ENCODE measurements at places on chromosomes 2 and 18.

- DNase-seq = no peak
These were observed 175.2 kb upstream of the ALPP start for GRCh38 chr2:232203166-232203891.

DNA sequence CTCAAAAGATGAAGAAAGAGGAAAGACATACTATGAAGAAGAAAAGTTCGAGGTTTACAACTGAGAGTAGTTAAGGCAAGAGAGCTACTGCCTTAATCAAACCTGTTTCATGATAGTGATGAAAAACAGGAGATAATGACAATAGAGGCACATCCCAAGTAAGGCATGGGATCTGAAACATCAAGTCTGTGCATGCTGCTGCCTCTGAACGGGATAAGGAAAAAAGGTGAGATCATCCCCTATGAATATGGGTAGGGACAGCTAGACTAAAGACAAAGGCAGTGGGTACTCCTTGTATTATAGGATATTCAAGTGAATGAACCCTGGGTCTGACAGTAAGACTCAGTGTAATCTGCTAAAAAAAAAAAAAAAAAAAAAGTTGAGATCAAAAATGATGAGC is 3.0 kb downstream of the EXOC6B start:
- no peak for DNase-seq

GRCh38 chr18:37042381-37042780 is 213.5 kb downstream of the KIAA1328 start:
- no peak for DNase-seq

- no peak for DNase-seq
These were observed 631.7 kb downstream of the BCL11A start for GRCh38 chr2:59921743-59922142.

- no peak for DNase-seq
These were observed 487.2 kb downstream of the ARHGAP15 start for GRCh38 chr2:143616452-143616851.

DNA sequence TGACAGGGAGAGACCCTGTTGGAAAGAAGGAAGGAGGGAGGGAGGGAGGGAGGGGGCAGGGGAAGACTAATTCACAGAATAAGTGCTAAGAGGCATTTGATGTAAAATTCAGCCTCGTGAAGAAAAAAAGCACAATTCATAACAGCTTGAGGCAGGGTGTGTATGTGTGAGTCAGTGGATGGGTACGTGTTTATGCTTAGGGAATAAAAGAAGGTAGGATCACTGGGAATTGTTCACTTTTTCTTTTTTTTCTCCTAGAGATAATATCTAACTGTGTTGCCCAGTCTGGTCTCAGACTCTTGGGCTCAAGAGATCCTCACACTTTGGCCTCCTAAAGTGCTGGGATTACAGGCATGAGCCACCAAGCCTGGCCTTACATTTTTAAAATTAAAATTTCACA is 39.2 kb downstream of the WDR33 start:
- DNase-seq = no peak

GRCh38 chr2:108236676-108237335 is 3.0 kb upstream of the SULT1C3 start:
- no peak for DNase-seq

- no peak for DNase-seq
These were observed 15.2 kb downstream of the POLI start for GRCh38 chr18:54284535-54284934.

- DNase-seq = no peak
These were observed 108.1 kb downstream of the FTCDNL1 start for GRCh38 chr2:199742884-199743283.

DNA sequence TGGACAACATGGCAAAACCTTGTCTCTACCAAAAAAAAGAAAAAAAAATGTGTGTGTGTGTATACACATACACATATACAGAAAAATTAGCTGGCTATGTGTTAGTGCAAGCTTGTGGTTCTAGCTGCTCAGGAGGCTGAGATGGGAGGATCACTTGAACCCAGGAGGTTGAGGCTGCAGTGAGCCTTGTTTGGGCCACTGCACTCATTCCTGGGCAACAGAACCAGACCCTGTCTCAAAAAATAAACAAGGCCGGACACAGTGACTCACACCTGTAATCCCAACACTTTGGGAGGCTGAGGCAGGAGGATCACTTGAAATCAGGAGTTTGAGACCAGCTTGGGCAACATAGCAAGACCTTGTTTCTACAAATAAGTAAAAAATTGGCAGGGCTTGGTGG is 2.1 kb downstream of the COQ10B start:
- DNase-seq = no peak

GRCh38 chr2:152566728-152567069 is 150.6 kb downstream of the PRPF40A start:
- no peak for DNase-seq

DNA sequence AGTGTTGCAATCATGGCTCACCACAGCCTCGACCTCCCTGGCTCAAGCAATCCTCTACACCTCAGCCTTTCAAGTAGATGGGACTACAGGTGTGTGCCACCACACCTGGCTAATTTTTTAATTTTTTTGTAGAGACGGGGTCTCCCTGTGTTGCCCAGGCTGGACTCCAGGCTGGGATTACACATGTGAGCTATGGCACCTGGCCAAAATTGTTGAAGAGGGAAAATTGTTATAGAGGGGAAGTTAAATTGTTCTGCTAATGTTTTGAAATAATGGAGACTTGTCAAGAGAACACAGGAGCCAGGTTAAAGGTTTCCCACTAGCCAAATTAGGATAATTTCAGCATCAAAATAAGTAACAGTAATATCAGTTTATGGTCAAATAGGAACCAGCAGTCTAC is 25.1 kb downstream of the PPIG start:
- no peak for DNase-seq

DNA sequence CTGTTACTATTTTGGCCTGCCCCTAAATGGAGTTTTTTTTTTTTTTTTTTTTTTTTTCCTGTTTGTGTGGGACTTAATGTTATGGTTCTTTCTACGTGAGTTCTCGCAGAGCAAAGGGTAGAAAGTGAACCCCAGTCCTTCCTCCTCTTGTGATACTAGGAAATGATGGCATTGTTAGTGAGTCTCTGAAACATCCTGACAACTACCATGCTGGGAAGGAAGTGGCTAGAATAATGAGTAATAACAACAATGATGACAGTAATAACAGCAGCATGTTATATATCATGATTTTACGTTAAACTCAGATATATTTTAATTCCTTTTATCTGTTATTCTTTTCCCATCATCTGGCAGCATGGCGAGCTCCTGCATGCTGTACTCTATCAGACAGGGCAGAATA is 216.2 kb upstream of the LINC00305 start:
- no peak for DNase-seq
